ENCODE measurements at places on chromosomes 16 and 17. TPM values are rescaled to one million over a fixed set of nuclear protein-coding genes. Genes with fewer than 3 reads are reported as not detected.

STAT3 gene
- 187 TPM for total RNA-seq

C16orf46 gene
- total RNA-seq, result 2.1 TPM

PDILT gene
- total RNA-seq, result 1.1 TPM

HAS3 gene
- total RNA-seq, result 0.05 TPM

KATNIP gene
- 8.2 TPM for total RNA-seq

CYBA gene
- 257 TPM for total RNA-seq

CCL1 gene
- not detected for total RNA-seq

WNK4 gene
- total RNA-seq, result 1.5 TPM

KRTAP2-2 gene
- total RNA-seq, result not detected

YBX2 gene
- total RNA-seq, result not detected

MYH1 gene
- total RNA-seq, result not detected

PLK1 gene
- total RNA-seq, result 4.1 TPM

KCNJ12 gene
- 0.20 TPM for total RNA-seq

Data from cardiac ventricle fibroblast (primary cell).